Stimulated activated CD4-positive, alpha-beta T cell treated with anti-CD3 and anti-CD28 coated beads, TNF-alpha, amount 100 ng/mL, for 1 hour (primary cell): ENCODE measurements at places on chromosomes 1 and 21.

- no peak for DNase-seq
Measured at GRCh38 chr1:197320991-197321531, 53.0 kb downstream of the CRB1 start.

DNA sequence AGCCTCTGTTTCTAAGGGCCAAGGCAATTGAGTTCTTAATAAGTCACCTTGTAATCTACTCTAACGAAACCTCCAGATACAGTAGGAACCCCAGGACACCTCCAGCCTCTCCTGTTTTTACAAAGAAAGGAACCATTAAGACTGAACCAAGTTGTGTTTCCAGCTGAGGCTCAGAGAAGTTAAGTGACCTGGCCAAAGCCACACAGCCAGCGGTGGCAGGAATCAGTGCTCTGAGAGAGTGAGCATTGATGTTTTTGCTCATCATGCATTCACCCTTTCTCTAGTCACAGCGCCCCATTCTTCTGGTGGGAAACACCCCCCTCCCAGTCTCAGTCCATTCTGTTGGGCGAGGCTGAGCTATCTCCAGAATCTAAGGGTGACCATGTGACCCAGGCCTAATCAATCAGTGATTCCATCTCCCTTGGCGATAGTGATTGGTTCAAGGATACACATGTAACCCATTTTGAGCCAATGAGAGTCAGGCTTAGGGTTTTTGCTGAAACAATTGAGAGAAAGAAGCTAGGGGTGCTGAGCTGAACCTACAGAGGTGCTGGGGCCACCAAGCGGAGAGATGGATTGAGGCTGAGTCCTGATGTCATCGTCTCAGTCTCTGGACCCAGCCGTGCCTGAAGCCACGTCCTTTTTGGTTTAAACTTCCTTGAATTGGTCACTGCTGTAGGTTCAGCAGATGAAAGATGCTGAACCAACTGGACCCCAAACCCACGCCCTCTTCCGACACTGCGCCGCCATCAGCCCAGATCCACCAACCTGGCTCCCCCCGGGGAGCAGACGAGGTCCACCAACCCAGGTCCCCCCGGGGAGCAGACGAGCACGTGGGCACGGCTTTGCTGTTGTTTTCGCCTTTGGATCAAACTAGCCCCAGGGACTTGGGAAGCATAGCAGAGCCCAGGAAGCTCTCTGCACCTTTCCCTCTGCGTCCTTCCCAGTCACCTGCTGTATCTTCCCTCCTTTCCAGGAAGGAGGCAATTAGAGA lies 28.0 kb upstream of the RERE start:
- DNase-seq, result no peak

GRCh38 chr1:203127666-203128430 lies at the start of gene ADORA1:
ADORA1 (plus strand) TSS chr1:203127726; CDS start chr1:203128842, 1,116 bp downstream.
- DNase-seq, result no peak

DNA sequence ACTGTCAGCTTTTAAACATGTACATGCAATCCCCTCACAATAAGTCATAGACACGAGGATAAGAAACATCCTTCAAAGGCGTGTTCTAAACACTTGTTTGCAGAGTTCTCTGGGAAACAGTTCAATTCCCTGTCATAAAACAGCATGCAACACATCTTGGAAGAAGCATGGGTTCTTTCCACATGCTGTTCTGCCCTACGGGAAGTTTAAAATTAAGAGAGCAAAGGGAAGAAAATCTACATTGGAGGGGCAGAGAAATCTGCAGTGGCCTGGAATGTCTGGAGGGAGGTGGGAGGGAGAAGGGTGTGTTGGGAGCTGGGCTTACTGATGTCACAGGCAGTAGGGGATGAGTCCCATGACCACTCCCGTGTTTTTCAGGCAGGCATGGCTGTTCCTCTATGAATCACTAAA lies 98.3 kb upstream of the SLC2A1 start:
- DNase-seq, result no peak

DNA sequence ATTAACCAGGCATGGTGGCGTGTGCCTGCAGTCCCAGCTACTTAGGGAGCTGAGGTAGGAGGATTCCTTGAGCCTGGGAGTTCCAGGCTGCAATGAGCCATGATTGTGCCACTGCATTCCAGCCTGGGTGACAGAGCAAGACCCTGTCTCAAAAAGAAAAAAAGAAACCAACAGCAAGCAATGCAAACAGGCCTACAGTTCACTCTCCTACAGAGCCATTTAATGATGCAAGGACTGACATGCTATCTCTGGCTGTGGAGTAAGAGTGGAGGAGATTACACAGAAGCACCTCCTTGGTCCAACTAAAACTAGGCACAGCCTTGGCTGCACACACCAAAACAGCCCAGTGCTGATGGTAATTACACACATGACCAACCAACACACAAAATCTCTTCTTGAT lies 127.5 kb upstream of the SOD1 start:
- no peak for DNase-seq

DNA sequence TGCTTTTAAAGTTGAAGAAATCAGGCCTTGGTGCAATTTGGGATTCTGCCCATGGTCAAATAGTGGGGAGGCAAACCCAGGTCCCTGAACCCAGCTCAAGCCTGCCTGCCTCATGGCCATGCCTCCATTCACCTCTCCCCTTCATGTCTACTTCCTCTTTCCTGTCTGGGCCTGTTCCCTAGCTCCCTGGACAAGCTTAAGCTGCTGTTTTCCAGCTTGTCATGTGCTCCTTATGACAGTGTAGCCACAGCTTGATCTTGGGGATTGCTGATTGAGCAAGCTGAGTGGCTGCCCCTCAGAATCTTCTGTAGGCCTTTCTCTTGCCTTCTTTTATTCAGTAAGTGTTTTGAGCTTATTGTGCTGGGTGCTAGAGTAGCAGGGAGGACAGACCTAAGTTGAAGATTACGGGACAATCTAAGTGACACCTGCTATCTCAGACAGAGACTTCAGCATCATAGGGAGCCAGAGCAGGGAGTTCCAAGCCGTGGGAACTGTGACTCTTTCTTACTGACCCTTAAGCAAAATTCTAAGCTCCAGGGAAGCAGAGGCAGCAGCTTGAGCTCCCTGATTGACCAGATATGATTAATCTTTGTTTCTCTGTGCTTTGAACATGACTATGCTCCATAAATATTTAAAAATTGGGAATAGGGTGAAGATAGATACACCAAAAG lies 520 bp upstream of the MR1 start:
- no peak for DNase-seq

DNA sequence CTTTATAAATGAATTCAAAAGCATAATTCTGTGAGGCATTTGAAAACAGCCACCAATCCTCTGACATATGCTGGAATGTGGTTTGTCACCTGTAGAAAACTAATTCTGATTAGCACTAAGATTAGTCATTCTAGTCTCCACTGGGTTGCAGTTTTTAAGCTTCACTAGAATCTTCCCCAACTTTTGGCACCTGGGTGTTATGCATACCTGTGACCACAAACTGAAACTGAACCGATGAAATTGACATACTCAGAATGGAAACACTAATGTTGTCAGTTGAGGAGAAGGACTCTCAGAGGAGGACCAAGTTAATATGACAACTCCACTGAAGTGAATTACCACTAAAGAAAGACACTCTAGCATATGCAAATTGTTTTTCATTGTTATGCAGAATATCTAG lies 285.8 kb upstream of the NEGR1 start:
- no peak for DNase-seq
